Effector CD8-positive, alpha-beta T cell (primary cell): ENCODE measurements at places on chromosomes 12 and 14.

DNA sequence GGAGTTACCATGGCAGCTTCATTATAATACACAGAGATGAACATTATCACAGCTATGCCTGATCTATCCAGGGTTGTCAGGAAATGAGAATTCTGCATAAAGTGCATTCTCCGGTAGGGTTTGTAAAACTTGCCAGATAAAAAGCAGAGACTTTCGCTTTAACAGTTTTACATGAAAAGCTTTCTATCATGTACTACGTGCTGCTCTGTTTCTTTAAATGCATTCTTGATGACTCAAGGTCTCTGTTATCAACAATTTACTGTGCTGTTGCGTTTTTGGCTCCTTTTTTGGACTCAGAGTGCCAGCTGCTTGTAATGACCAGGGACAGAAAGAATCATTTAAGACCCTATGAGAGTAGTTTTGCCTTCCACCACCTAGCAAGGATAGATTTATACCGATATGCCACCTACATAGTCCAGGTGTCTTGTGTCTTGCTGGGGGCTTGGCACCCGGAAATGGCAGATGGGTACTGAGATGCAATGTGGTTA, 371.2 kb downstream of the BTG1 start:
- DNase-seq: no peak

DNA sequence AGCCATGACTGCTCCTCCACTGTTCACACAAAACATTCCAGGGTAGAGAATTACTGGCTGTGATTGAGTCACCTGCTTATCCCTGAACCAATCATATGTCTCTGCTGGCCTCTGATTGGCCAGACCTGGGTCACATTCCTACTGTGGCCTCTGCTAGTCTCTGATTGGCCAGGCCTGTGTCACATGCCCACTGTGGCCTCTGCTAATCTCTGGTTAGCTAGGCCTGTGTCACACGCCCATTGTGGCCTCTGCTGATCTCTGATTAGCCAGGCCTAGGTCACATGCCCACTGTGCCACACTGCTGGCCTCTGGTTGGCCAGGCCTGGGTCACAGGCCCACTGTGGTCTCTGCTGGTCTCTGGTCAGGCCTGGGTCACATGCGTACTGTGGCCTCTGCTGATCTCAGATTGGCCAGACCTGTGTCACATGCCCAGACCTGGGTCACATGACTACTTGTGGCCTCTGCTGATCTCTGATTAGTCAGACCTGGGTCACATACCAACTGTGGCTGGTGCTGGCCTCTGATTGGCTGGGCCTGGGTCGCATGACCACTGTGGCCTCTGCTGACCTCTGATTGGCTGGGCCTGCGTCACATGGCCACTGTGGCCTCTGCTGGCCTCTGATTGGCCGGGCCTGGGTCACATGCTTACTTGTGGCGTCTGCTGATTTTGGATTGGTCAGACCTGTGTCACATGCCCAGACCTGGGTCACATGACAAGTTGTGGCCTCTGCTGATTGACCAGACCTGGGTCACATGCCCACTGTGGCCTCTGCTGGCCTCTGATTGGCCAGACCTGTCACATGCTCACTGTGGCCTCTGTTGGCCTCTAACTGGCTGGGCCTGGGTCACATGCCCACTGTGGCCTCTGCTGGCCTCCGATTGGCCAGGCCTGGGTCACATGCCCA, 251.6 kb downstream of the SLC15A4 start:
- DNase-seq: no peak

- no peak for DNase-seq
Observed at GRCh38 chr12:132986885-132987225, 688 bp downstream of the ZNF26 start.

DNA sequence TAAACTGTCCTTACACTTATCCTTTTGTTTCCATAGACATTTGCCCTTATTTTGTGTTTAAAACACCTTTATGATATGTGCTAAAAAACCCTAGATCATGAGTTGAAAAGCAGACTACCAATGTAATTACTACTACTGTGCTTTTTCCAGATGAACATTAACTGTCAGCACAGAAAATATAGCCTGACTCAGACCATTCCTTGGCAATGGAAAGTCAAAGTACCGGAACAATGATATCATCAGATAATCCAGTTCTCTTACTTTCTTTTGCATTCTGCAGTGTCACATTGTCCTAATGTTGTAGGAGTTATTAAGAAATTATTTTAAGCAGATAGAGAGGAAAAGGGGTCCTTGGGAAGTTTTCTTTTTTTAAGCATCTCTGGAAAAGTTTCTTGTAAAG, 1189.0 kb upstream of the FLRT2 start:
- no peak for DNase-seq

GRCh38 chr14:88154321-88154720, 149.4 kb downstream of the GPR65 start:
- DNase-seq: no peak

DNA sequence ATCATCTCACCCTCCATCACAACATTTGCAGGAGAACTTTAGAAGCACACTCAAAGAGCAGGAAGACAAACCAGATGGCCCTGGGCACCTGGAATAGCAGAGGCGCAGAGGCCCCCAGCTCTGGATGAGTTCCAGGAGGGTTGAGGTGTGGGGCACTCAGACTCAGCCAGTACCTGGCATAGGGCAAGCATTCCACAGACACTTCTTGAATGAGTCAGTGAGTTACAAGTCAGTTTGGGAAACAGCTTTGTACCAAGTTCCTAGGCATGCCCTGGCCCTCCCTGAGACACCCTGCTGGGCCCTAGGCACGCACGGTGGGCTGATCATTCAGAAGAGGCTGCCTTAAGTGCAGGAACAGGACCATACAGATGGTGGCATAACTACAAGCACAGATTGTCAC, 54.3 kb downstream of the MAP3K9 start:
- DNase-seq: no peak

- no peak for DNase-seq
Observed at GRCh38 chr12:21659383-21659782, 1.7 kb upstream of the LDHB start.
